ENCODE measurements at places on chromosomes 16 and 17.

- peak; percentile 42 for DNase-seq
Measured at GRCh38 chr17:80845069-80845862, 146.4 kb upstream of the CHMP6 start.

GRCh38 chr17:19753051-19753509 lies 5.0 kb upstream of the ALDH3A1 start:
- peak; percentile 27 for DNase-seq

DNA sequence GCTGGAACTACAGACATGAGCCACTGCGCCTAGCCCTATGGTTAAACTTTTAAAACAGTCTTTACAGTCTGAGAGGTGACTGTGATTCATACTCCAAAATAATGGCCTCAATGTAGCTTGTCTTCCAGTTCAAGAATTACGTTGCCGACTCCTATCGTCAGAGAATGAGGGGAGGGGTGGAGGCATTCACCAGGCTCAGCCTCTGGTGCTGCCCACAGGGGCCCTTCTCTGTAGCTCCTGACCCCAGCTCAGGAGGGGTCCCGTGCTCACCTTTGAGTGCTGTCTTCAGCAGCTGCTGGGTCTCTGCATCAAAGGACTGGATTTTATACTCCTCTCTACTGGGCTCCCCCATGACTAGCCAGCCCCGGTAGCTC lies 1.2 kb downstream of the MIF4GD start:
- no peak for DNase-seq

- DNase-seq, result no peak
Measured at GRCh38 chr16:89921131-89921701, 1.9 kb upstream of the TUBB3 start.

DNA sequence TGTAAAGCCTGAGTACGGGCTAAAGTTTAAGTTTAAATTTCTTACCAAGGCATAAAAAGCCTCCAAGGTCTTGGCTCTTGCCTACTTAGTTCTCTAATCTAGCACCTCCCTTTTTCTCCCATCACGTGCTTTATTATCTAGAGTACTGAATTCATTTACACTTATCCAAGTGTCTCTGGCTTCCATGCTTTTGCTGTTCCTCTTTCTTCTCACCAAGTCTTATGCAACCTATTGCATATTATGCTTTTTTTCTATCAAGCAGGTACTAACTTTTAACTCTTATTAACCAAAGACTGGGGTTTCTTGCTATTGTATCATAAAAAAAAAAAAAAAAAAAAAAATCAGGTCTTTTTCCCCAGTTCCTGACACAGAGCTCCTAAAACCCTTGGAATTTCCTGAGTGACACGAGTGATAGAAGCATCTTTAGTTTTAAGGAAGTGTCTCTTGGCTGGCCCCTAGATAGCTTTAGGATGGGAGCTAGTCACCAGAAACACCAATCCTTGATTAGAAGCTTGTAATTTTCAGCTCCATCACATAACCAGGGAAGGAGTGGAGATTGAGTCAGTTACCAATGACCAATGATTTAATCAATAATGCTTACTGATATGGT lies 44.9 kb downstream of the SSH2 start:
- DNase-seq, result no peak

DNA sequence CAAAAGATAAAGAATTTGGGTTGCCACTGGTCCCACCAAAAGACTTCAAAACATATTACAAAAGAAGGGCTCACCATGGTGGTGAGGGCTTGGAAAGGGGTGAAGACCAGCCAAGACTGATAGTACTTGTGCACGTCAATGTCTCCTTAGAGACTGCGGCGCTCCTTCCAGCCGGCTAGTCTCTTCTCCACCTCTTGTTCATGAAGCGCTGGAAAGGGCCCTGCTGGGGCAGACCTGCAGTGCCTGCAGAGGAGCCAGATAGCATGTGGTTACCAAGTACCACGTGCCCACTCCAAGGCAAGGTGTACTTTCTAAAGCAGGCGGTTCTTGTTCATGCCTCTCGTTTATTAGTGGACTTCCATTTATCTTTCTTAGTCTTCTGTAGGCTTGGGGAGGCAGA lies 92.7 kb upstream of the FAM20A start:
- DNase-seq, result no peak

DNA sequence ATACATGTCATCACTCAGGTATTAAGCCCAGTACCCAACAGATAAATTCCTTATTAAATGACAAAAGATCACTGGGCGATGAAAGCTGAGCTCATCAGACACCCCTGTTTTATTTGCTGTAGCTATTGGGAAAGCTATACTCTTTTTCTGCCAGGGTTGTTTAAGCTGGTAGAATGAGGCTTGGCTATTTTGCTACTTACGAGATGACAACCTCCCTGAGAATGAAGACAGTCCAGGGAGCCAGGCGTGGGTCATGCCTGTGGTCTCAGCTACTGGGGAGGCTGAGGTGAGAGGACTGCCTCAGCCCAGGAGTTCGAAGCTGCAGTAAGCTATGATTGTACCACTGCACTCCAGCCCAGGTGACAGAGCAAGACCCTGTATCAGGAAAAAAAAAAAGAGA lies 4.3 kb upstream of the SH2B1 start:
- DNase-seq, result no peak

- no peak for DNase-seq
Measured at GRCh38 chr16:2852731-2853507, 5.1 kb downstream of the PRSS22 start.

DNA sequence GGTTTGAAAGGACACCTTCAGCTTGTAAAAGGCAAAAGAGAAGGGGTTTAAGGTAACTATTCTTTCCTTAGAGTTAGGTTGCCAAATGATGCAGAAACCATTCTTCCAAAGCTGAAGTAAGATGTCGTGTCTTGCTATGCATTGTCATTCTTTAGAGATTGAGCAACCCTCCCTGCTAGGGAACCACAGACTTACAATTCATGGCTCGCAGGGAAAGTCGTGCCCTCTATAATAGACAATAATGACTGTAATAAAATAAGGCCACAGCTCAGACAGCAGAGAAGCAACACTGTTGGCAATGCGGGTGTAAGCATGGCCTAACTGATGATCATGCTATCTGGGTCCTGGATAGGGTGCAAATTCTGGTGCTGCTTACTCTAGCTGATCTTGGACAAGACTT lies 129.6 kb upstream of the CDH13 start:
- DNase-seq, result no peak

GRCh38 chr16:65394281-65394680 lies 272.4 kb upstream of the CDH11 start:
- no peak for DNase-seq

GRCh38 chr16:78177987-78178386 lies 78.5 kb downstream of the WWOX start:
- DNase-seq, result no peak

DNA sequence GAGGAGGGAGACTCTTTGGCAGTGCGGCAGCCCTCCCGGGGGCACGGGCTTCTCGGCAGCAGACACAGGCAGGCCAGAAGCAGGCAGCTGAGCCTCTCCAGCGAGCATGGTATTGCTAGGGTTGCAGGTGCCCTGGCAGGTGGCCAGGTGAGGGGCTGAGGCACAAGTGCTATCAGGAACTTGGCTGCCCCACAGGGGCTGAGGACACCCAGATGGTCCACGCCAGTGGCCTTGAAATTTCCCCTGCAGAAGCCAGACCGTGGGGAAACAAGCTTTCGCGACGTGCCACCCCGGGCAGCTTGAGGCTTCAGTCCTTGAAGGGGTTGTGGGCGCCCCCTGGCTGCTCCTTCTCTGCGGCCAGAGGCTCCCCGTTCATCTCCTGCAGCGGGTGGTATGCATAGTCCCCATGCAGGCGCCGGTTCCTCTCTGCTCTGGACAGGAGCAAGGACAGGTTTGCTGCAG lies 8.5 kb downstream of the NAGPA start:
- DNase-seq, result no peak

GRCh38 chr16:73610160-73610559 lies 562.2 kb upstream of the ZFHX3 start:
- no peak for DNase-seq

DNA sequence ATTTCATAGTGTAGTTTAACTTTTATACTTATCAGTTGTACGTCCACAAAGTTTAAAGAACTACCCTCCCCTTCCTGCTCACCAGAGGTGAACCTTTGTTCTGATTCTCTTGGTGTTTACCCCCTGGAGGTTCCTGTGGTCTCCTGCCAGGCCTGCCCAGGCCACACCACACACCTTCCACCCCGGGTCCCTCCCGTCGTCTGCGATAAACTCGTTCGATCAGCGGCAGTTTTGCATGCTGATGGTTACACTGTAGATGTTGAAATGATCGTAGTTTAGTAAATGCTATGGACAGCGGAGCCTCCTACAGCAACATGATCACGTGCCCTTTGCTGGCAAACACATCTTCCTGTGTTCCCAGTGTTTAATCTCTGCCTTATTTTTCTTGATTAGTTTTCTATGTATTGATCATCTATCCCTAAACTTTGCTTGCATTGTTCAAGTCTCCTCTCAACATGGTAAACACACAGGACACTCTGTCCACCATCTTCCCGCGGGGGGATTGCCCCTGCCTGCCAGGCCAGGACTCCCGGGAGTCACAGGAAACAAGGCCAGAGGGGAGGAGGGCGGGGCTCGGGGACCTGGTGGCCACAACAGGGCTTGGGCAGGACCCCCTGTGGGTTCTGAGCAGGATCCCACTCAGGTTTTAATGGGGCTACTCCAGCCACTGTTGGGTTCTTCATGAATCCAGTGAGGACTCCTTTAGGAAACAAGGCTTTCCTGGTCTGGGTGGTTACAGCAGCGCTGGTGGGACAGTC lies 2.8 kb upstream of the ACSF3 start:
- no peak for DNase-seq

DNA sequence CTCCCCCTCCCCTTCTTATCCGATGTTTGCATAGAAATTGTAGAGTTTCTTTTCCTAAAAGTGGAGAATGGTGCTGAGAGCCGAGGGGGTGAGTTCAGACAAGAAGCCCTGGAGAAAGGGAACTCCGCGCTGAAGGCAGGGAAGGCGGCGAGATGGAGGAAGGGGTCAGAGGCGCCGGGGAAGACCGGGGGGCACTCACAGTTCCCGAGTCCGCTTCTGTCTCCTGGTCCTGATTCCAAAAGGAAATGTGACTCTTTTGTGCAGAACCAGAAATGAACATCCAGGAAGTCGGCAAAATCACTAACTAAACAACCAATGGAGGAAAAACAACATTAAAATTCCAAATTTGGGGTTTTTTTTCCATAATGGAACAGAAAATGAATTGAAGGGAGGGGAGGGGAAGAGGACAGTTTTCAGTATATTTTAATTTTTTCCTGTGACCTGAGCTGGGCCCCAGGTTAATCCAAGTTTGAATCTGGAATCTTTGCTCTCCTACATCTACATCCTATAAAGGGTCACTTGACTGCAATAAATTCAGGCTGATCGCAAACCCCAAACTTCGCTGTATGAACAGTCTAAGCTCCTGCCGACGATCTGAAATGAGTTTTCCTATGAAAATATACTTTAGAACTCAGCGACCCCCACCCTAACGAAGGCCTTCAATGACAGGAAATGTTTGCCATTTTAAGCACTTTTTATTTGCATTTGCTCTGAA lies 252.3 kb downstream of the C16orf95 start:
- DNase-seq, result no peak

- no peak for DNase-seq
Measured at GRCh38 chr16:58286280-58286679, 8.5 kb downstream of the PRSS54 start.

GRCh38 chr17:44203731-44204440 lies 4.2 kb upstream of the ATXN7L3 start:
- DNase-seq, result peak; percentile 34

DNA sequence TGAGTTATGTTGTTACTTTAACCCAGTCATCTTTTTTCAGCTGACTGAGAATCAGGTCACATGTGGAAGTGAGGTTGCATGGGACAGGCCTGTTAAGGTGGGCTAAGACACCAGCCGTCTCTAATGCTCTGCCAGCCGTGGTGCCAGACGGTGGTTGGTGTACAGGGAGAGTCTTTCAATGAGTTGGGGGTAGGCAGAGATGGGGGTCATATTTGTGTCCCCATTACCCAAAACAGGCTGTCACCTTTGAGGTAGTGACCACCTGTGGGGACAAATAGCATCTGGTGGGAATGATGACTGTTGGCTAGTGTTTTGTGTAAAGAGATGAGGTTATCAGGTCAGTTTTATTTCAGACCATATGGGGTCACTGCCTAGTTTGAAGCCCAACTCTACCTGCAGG lies 1.8 kb downstream of the RPL38 start:
- no peak for DNase-seq

- DNase-seq, result peak; percentile 40
Measured at GRCh38 chr16:89918453-89919347, at the start of gene MC1R. Gene MC1R (plus strand): TSS chr16:89918862. CDS start chr16:89919259, 397 bp downstream.

DNA sequence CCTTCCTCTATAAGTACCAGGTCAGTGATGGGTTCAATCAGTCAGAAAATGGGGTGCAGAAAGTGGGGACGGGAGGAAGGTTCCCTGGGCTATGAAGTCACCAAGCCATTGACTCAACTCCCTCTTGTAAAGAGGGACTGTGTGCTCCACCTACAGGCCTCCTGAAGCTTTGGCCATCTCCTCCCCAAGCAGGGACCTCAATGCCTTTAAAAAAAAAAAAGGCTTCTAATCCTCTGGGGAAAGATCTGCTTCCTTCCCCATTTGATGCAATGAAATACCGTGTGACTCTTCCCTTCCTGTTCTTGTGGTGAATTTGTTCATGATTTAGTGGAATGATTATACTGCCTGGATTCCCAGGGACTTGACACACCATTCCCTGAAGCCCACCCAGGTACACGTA lies 30.8 kb downstream of the VWA3A start:
- DNase-seq, result no peak

GRCh38 chr16:3945751-3946603 lies 65.5 kb upstream of the CREBBP start:
- peak; percentile 91 for DNase-seq

GRCh38 chr17:78133179-78133951 lies 2.8 kb downstream of the TMC8 start:
- DNase-seq, result no peak

GRCh38 chr16:66834746-66835145 lies 4.0 kb upstream of the NAE1 start:
- no peak for DNase-seq

GRCh38 chr17:27778183-27778582 lies 22.1 kb downstream of the NOS2 start:
- DNase-seq, result no peak

- no peak for DNase-seq
Measured at GRCh38 chr17:74340470-74341023, 14.5 kb downstream of the KIF19 start.

GRCh38 chr16:24978370-24978914 lies 36.7 kb downstream of the ARHGAP17 start:
- no peak for DNase-seq

DNA sequence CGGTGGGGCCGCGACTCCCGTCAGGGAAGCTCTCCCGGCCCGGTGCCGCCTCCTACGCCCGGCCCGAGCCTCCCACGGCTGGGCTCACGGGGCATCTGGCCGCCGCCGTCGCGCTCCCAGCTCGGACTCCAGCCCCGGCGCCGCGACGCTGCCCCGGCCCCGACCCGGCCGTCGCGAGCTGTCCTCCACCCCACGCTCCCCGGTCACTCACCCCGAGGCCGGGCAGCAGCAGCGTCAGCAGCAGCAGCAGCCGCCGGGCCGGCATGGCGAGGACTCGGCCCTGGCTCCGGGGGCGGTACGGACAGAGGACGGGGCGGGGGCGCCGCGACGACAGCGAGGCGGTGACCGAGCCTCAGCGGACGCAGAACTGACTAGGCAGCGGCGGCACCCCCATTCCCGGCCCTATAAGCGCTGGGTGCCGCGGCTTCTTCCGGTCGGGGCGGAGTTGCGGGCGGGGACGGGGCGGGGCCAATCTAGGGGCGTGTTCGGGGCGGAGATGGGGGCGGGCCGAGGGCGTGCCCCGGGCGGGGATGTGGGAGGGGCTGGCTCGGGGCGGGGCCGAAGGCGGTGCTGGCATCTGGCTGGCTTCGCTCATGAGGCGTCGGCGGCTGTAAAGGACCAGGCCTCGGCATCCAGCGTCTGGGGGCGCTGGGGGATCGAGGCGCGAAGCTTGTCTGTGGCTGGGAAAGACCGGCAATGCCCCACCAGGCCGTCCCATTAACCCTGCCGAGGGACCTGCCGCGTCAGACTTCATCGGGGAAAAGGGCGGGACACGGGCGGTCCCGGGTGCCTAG lies at the start of gene ERN1:
ERN1 (minus strand) TSS at position 380 of the 794 bp plus-strand sequence; CDS start at position 265, 115 bp downstream.
- DNase-seq, result peak; percentile 91

All from renal pelvis (tissue), 12 donors.